HFFc6 (cell line): ENCODE measurements at places on chromosomes 2 and 18.
A peak's percentile ranks its signal among the peaks of the same experiment; 100 is the strongest.

DNA sequence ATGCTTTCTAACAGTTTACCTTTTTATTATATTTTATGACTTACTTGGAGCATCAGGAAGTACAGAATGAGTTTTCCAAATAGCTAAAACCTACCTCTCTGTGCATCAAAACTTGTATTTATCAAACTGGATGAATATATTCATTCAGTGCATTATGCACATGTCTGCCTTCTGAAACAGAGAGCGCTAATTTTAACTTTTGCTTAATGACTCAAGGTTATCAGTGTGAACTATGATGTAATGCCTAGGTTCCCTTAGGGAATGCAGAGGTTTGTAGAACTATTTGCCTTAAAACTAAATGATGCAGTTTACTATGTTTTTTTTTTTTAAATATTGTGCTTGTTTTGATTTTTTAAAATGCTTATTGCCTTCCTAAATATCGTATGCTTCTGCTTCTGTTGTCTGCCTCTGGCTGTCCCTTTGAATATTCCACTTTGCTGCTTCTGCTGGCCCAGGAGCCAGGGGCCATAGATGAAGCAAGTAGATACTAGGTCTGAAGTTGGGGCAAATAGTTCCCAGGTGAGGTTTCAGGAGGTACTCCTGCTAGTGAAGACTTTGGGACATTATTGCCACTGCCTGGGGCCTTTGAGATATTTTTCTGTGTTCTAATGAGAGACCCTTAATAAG lies 16.5 kb downstream of the TMEM178A start:
- no peak for DNase-seq

DNA sequence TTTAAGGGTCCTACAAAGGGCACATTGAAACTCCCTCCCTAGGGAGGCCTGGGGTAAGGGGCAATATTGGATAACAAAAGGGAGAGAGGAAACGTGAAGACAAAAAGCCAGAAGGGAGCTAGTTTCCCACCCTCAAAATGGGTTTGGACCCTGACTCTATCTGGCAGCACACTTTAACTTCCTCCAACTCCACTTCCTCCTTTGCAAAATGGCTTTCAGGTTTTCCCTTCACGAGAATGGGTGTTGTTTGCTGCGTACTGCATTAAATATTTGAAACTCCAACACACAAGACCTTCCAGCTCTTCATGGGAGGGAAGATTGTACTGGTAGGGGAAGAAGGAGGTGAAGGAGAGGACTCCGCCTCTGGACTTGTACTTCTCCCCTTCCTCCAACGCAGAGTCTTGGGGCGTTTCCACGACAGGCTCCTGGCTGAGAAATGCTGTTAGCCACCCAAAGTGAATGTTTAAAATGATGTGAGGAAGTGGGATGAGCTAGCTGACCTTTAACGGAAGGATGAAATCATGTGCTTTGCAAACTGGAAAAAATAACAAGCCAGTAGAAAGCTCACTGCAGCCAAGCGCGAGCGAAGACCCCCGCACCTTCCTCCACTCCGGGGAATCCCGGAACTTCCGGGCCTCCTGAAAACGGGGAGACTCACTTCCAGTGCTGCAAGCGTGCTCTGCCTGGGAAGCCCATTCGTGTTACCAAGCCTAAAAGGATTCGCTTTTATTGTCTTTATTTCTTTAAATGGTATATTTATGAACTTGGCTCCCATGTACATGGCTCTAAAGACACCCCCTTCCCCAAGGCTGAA lies 85.6 kb downstream of the VIT start:
- DNase-seq: no peak

DNA sequence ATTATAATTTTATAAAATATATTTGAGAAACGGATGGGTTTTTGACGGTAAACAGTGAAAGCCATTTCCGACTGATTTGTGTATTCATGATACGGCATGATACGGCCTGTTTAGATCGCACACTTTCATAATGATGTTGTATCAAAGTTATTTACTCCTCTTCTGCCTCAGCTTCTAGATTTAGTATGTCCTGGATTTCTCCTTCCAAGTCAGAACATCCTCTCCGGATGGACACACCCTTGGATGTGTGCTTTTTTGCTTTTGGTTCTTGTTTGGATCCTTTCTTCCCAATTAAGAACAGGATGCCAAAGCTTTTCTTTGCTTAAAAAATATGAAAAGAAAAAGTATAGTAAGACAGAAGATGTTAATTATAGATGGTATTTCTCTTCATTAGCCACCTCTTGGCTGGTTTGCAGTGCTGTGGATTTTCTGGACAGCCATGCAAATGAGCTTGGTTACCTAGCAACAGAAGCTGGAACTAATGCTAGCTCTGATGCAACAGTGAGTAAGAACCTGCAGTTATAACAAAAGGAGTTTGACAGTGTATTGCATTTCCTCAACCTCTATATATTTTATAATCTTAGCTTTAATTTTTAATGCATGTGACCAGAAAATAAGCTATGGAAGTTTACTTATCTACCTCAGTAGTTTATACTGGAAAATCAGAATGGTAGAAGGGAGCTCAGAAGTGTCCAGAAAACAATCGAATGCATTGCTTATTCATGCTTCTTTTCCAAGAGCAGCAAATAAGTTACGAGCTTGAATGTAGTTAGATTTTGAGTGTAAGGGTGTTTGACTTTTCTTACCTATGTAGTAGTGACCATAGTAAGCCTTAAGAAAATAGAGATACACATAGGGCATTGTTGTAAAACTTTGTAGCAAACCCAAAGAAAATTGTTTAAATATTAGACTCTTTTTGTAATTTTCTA lies 27.9 kb downstream of the RMND5A start:
- DNase-seq: peak; percentile 83

- peak; percentile 90 for DNase-seq
These were observed 1.0 kb downstream of the ACVR1 start for GRCh38 chr2:157874997-157875640.

- no peak for DNase-seq
These were observed 86.6 kb downstream of the MYCN start for GRCh38 chr2:16026816-16027501.

GRCh38 chr2:158184556-158185343 lies 83.1 kb downstream of the UPP2 start:
- no peak for DNase-seq

- no peak for DNase-seq
These were observed 37.9 kb downstream of the SEMA4F start for GRCh38 chr2:74691929-74692328.

- DNase-seq: no peak
These were observed 48.7 kb downstream of the PRELID3A start for GRCh38 chr18:12456441-12456840.

- no peak for DNase-seq
These were observed 151.6 kb downstream of the FAM210A start for GRCh38 chr18:13574761-13575160.

DNA sequence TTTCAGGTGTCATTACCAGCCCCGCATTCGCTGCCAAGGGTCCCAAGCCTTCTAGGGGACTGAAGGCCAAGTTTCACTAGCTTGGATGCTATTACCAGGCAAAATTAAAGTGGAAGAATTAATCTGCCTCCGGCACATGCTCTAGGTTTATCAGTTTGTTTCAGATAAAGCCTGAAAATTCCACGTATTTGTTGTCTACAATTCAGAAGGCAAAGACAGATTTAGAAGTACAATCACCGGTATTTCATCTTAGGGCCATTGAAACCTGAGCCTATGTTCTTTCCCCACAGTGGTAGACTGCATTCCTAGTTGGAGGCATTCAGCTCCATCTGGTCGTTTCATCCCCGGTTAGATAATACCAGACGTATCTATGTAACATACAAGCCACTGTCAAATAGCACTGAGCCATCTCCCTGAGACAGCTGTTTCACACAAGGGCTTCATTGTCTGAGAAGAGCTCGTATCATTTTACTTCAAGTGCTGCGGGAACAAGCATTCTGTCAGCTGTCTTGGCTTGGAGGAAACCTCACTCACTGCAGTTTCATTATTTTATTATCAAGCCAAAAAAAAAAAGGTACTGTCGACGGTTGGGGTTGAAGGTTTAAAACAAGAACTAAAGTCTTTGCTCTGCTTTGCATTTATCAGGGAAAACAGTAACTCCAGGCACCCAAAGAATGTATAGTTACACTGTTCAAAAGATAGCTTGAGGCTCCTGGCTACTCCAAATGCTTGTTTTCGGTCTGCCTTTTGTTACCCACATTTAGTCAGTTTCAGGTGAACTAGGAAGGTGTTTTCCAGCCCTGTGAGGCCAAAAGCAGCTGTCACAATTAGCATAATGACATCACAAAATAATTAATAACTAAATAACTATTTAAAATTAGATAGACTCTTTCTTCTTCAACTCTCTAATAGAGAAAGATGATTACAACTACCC lies 76.7 kb downstream of the TGIF1 start:
- DNase-seq: no peak

- DNase-seq: no peak
These were observed 8.8 kb upstream of the POLI start for GRCh38 chr18:54260396-54261072.

DNA sequence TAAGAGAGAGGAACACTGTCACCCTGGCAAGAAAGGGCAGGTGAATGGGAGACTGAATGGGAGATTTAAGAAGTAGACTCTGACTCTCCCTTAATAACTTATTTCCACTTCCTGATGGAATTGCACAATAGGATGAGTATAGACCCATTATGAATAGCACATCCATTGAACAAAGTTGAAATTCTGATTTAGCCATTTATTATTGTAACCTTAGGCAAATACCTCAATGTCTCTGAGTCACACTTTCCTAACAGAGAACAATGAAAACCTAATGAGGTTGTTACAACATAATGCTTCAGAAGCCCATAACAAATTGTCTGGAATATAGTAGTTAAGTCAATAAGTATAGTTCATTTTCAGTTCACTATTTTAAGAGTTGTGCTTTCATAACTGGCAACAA lies 78.9 kb downstream of the NRXN1 start:
- no peak for DNase-seq

- no peak for DNase-seq
These were observed 129.3 kb downstream of the MARCHF4 start for GRCh38 chr2:216243026-216243425.

DNA sequence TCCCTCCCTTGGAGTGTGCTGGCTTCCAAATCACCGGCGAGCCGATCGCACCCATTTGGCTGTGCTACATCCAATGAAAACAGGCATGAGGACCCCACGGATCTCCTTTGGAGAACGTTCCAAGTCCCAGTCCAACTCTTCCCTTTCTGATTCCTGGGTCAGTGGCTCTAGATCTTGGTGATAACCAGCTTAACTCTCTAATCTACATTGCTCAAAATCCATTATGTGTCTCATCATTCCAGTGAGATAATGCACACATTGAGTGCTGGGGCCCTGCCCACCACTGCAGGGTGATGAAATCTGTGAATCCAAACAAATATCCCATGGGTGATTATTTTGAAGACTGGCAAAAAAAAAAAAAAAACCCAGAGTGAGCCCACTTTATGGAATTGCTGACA lies 232.7 kb upstream of the COPS8 start:
- DNase-seq: no peak

- peak; percentile 32 for DNase-seq
These were observed 53.7 kb downstream of the EHD3 start for GRCh38 chr2:31287654-31288053.

- peak; percentile 68 for DNase-seq
These were observed 66.2 kb downstream of the ACVR2A start for GRCh38 chr2:147910990-147911473.

DNA sequence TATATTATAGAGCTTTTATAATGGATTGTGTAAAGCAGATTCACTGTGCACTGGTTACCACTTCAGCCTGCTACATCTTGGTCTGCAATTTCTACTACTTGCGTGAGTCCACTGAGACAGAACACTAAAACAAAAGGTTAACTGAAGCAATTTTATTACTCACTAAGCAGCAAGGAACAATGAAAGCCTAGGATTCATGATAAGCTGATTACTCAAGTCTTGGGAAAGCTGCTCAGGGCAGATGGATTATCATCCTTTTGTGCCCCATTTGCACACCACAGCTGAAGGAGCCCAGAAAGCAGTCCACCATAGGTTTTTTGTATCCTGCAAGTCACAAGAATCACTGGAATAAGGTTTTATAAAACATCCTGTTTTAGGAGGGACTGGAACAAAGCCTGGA lies 1215.2 kb upstream of the TMEFF2 start:
- DNase-seq: no peak

DNA sequence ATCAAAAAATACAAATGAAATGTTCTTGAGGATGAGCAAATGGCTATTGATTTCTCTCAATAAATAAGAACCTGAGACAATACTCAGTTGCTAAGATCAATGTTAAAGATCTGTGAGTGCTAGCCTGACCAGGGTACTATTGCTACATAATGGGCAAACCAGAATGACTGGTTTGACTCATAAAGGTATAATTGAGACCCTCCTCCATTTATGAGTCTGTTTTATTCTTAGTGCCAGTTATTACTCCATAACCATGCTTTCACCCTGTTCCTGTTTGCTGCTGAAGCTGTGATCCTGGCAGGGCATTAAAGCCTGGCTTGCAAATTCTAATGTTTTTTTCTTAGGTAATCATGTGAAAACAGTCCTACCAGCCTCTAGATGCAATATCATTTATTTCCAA lies 56.6 kb upstream of the PPM1B start:
- no peak for DNase-seq

GRCh38 chr2:84486441-84487115 lies 27.5 kb upstream of the SUCLG1 start:
- no peak for DNase-seq

DNA sequence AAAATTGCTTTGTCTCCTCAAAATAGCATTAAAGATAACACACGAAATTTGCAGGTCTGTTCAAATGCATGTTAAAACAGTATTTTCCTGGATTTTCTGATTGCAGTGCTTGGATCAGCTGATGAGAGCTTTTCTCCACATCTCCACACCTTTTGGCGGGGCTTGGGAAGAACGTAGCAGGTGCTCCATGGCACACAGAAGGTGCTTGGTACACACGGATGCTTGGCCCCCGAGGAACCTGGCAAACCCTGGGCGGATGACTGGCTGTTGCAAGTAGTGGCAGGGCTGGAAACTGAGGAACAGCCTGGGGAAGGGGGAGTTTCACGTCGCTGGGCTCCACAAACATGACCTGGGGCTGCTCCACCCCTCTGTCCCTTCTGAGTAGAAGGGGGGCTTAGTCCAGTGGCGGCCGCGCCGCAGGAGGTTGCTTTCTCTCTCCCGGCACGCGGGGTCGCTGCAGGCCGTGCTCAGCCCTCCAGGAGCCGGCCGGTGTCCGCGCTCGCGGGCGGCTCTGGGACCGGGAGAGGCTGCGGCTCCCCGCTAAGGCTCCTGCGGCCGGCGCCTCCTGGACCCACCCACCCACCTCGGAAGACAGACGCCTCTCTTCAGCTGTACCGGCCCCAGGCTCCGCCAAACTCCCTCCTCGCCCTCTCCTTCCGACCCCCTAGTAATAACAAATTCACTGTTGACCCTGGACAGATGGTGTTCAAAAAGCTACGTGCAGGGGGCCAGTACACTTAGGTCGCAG lies 69.3 kb downstream of the MARCO start:
- no peak for DNase-seq

- DNase-seq: no peak
These were observed 72.0 kb downstream of the RIF1 start for GRCh38 chr2:151481744-151482143.
